GM04503 (cell line): ENCODE measurements at places on chromosomes 2 and 18.
A peak's percentile ranks its signal among the peaks of the same experiment; 100 is the strongest.

GRCh38 chr2:99674090-99674489, 184.3 kb upstream of the REV1 start:
- DNase-seq: no peak

GRCh38 chr18:74733598-74733997, 135.9 kb downstream of the ZNF407 start:
- DNase-seq: no peak

DNA sequence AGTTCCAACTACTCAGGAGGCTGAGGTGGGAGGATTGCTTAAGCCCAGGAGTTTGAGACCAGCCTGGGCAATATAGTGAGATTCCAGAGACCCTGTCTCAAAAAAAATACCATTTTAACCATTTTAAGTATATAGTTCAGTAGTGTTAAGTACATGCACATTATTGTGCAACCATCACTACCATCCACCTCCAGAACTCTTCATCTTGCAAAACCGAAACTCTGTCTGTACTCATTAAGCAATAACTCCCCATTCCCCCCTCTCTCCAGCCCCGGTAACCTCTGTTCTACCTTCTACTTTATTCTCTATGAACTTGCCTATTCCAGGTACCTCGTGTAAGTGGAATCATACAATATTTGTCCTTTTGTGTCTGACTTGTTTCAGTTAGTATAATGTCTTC, 86.4 kb downstream of the GFPT1 start:
- no peak for DNase-seq

DNA sequence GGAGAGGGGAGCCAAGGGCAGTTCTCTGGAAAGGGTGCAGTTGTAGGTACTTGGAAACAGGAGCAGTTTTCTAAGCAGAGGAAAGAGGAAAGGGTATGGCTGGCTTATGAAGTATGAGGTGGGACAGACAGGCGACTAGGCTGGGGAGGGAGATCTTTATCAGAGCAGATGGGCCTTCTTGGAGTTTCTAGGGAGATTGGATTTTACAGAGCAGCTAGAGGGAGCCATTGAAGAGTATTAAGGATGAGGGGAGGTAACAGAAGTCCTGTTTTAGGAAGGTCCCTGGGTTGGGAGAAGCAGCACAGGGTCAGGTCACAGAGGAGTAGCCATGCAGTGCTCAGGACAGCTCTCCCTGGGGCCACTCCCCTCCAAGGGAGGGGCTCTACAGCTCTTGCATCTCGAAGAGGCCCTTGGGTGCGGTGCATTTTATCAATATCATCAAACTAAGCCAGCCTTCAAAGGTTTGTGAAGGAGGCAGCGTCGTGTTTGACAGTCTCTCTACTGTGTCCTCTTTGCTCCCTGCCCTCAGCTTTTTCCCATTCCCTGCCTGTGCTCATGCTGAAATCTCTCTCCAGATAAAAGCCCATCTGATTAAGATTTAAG, 154.3 kb downstream of the SETBP1 start:
- DNase-seq: no peak

DNA sequence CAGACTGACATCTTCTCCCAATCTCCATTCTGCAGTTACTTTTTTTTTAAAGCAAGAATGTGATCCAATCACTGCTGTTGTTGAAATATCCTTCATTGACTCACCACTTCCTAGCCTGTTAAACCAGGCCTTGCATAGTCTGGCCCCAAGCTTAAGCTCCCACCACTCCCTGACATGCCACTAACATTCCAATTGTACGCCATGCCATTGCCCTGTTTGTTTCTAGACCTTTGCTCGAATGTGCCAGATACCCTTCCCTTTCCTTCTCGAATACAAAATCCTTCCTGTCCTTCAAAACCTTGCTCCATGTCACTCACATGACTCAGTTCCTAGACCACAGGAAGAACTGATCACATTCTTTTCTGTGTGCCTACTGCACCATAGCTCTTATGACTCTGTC, 224.2 kb downstream of the CYRIA start:
- no peak for DNase-seq

GRCh38 chr18:8142131-8142711, 467.0 kb upstream of the RAB12 start:
- DNase-seq: no peak

DNA sequence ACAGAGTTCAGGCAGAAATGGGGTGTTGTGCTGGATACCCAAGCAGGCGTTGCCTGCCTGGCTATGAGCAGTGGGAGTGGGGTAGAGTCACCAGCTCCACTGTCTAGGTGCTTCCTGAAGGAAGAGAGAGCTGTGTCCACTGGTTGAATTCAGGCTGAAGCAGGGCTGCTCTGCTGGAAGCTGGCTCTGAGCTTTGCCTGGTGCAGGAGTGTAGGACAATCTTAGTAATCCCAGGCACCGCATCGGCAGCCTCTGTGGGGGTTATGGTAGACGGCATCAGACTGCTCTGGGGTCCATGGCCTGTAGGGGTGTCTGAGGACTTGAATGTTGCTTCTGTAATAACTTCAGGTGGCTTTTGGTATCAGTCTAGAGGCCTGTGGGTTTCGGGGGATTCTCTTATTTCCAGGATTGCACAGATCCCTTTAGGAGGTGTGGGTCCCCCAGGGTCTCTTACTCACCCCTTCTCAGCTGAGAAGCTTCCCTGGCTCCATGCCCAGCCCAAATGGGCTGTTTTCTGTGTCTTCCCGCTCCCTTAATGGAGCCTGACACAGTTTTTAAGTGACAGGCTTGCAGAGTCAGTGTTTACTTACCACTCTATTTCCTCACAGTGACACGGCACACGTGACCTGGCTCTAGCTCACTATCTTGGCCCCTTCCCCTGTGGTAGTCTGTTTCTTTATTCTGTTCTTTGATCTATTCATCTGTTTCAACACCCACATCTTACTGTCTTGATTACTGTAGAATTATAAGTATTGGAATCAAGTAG, 644.3 kb downstream of the CBLN2 start:
- no peak for DNase-seq

DNA sequence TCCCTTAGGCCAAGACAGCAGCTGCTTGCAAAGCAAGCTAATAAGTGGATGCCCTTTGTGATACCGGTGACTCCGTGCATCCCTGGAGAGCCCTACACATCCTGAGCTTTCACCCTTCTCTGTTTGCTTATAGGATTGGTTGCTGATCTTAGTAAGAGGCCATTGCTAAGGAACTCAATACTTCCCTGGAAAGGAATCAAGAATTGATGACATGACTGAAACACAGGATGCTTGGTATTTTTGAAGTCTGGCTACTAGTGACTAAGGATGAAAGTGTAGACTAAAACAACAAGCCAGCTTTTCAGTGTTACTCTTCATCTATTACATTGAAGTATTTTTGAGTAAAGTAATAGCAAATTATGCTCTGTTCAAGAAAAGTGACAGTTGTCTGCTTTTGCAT, 123.0 kb upstream of the SERPINE2 start:
- DNase-seq: no peak

DNA sequence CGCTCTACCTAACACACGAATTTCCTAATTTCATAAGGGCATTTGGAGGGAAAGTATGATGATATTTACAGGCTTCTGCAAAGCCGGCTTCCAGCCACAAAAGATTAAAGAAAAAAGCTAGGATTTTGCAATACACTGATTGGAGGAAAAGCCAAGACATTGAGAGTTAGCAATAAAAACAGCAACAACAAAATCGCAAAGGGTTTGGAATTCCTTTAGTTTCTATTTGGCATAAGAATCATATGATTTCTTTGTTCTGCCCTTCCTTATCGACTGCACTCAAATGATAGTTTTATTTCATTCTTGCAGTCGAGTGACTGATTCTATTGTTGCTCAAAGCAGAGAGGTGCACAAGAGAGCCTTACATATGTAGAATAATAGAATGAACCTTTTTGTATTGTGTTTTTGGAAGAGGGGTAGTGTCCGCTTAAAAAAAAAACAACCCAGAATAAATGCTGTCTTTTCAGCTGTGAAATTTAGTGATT, 3.9 kb upstream of the ZNF532 start:
- no peak for DNase-seq

GRCh38 chr2:234930397-234930796, 21.4 kb upstream of the SH3BP4 start:
- no peak for DNase-seq

DNA sequence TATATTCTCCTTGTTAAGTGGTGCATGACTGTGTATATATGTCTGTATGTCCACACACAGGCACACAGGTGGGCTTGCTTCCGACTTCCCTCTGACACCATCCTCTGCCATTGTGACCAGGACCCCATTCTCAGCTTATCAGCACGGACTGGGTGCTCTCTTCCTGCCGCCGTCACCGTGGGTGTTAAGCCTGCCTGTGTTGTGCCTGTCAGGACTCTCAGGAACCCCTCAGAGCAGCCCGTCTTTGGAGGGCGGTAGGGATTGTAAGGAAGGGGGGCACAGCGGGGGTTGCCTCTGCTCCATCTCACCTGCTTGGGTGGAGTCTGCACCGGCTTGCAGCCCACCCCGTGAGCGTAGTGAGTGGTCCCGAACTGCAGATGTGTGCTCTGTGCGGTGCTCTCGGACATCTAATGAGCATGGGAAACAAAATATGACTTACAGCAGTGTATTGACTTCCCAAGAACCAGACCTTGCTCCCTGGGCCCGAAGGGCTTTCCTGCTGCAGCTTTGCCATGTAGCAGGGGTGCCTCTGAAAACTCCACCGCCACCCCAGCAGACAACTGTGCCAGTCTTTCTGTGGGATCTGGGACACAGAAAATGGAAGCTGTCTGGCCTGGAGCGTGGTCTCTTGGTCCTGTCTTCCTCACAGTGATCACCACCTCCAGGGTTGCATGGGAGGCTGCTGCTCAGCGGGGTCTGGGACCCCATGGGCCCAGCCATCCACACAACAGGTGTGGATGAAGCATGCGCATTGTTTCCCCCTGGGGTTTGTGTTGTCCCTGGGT, 58.9 kb downstream of the SH3RF3 start:
- DNase-seq: no peak

DNA sequence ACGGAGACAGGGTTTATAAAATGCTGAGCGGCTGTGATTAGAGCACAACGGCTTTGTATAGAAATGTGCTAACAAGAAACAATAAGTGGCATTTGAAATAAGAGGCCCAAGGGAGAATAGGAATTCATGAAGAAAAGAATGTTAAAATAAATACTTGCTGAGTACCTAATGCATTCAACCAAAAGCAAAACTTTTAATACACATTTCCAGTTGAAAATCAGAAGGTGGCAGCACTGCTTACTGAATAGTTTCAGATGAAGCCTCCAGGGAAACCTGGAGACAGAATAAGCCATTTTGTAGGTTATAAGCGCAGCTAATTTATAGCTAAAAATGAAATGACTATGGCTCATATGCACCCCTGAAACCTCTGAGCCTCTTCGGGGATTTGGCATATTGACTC, 286.6 kb downstream of the DPP10 start:
- no peak for DNase-seq

DNA sequence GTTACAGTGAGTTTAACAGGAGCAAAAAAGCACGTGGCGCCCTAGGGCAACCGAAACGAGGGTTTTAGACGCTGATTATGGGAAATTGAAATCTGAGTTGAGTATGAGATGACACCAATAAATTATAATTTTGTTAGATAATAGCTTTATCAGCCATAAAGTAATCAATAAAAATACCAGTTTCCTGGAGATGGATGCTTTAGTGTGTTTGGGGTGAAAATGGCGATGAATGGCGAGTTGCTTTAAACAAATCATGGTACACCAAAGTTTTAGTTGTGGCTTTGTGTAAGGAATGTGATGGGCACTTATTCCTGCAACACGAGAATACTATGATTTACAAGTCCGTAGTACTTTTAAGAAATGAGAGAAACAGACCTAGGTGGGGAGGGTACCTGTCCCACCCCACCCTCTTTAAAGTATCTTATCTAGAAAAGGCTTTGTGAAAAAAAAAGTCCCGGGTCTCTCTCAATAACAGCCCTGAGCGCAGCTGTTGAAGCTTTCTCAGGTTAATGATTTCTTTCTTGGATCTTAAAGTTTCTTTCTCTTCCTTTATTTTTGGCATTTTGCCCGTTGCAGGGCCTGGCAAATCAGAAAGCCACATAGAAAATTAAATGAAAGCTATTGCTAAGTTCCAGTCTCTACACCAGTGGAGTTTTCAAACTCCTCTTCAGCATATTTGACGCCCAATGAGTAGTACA, 1.5 kb upstream of the RRM2 start:
- DNase-seq: no peak

DNA sequence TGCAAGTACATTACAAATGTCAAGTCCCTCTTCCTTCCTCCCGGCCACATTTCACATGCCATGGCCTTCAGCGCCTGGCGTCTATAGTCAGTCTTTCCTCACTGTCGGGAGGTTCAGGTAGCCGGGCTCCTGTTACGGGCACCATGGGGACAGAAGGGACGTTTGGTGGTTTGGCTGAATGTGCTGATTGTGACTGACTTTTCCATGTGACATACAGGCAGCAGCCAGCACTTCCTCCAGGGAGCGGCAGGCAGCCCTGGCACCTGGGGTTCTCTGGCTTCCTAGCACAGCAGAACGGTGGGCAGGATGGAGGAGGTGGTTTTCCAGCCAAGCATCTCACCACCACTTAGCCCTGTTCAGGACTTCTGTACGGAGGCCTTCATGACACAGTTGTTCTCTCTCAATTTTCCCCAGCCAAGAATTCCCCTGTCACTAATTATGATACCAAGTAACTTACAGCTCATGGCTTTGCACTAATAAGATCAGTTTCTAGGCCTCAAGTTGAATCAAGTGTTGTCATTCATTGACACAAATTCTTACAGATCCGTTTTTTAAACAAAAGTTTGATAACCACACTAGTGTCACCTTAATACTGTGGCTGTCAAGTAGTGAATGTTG, 83.9 kb upstream of the REV1 start:
- DNase-seq: no peak

GRCh38 chr2:205535001-205535400, 147.3 kb upstream of the NRP2 start:
- DNase-seq: no peak

DNA sequence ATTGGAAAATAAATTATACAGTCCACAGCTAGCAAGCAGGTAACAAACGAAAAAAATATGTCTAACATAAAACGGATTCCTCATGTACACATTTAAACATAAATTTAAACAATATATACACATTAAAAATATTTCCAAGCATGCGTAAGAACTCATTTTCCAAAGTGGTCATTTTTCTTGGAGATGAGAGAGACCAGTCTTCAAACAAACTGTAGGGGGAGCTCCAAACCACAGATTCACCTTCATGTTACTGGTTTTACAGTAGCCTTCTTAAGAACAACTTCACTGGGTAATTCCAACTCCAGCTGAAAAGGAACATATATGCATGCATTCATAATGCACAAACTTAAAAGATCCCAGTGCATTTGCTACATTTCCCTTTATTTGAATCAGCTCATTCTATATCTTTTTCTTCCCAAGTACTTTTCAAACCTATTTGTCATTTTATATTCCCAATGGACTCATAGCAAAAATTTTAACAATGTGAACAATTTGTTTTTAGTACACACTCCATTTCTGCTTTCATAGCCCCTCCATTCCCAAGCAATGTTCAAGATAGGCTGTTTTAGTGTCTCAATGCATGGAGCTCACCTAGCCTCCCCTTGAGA, 4.7 kb upstream of the STAMBP start:
- no peak for DNase-seq

DNA sequence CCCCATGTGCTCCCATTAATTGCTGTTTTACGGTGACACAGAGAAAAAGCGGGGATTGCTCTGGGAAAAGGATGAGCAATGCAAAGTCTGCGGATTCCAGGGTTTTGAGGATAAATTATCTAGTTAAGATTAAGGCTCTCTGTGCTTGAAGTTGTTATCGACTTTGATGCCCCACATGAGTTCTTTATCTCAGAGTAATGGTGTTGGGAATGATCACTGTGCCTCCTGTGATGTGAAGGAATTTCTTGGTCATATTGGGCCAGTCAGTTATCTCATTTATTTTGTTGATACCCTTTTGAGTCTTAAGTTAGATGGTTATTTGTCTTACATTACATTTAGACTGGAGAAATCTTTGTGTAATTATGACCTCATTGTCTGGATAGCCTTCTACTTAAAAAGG, 184.6 kb upstream of the MEX3C start:
- no peak for DNase-seq

- peak; percentile 72 for DNase-seq
Measured at GRCh38 chr2:29115797-29116781, 874 bp downstream of the CLIP4 start.
